Stimulated activated CD4-positive, alpha-beta T cell treated with anti-CD3 and anti-CD28 coated beads, Interleukin-15, amount 100 ng/mL, for 24 hours (primary cell): ENCODE measurements at places on chromosomes 1 and 21.

DNA sequence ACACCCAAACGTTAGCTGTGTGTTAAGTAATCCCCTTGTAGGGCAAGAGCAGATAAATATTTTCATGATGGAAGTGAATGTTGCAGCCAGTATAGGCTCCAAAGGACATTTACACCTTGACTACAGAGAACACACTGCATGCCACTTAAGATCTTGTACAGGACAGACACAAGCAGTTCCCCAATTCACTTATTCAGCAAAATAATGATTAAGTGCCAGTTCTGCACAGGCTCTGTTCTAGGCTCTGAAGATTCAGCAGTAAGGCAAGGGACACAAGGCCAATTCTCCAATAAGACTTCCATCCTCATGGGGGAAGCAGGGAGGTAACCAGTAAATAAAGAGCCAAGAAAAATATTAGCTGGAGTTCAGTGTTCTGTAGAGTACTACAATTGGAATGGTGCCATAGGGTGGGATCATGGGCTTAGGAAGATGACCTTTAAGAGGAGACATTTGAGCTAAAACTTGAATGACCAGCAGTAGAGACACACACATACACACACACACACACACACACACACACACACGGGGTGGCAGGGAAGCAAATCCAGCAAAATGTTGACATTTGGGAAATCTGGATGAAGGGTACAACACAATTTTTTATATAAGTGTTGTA, 199.9 kb upstream of the JUN start:
- no peak for DNase-seq

DNA sequence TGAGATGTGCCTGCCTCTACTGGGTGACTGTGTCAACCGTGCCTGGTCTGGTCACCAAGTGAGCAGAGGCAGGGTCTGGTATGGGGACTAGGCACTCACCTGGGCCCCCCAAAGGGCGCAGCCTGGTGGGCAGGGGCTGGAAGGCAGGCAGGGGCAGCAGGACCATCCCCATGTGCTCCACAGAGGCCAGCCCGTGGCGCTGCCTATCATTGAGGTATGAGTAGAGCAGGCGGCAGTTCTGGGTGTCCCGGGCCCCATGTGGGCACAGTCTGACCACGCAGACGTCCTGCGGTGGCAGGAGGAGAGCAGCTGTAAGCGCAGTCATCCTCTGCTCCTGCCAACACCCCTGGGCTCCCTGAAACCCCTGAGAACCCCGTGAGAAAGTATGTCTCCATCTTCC, 23.7 kb downstream of the SPOCD1 start:
- no peak for DNase-seq

GRCh38 chr1:176494436-176494835, 31.5 kb downstream of the PAPPA2 start:
- DNase-seq: no peak

DNA sequence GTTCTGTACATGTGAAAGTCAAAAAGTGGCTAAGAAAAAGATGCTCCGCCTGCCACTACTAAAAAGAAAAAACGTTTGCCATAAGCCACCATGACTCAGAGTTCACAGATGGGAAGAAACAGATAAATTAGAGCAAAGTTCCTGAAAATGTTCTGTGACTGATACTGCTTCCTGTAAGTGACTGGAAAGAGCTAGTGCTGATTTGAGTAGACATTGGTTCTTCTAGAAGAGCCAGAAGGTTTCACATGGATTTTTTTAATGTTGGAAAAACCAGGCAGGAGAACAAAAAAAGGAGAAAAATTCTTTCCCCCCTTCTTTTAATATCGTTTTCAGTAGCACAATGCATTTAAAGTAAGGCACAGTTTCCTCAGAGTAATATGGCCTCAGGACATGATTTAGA, 221.4 kb downstream of the HLX start:
- no peak for DNase-seq

GRCh38 chr21:32015461-32016139, 142.8 kb downstream of the HUNK start:
- DNase-seq: no peak

DNA sequence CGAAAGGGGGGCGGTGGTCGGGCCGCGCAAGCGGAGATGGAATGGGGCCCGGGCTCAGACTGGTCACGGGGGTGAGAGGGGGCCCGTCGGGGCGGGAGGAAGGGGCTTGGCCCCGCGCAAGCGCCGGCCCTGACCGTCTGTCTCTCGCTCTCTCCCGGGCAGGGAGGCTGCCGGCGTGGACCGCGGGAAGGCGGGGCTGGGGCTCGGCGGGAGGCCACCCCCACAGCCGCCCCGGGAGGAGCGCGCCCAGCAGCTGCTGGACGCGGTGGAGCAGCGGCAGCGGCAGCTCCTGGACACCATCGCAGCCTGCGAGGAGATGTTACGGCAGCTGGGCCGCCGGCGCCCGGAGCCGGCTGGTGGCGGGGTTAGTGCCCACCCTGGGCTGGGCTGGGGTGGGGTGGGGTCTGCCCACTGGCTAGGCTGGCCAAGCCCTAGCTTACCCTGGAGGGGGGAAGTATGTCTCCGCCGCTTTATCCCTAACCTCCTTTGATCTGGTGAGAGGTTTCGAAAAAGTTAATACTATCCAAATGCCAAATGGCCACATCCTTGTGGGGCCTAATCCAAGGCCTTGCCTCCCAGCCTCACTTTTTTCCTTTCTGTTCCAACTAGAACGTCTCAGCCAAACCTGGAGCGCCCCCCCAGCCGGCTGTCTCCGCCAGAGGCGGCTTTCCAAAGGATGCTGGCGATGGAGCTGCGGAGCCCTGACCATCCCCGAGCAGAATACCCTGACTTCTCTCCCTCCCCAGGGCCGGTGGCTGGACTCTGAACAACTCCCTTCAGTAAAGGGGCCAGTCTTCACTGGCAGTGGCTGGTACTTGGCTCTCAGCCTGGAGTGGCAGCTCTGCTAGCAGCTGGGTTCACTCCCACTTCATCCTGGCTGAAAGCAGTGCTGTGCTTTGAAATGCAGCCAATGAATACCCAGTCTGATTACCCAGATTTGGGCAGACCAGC, 636 bp upstream of the YRDC start:
- peak; percentile 66 for DNase-seq

DNA sequence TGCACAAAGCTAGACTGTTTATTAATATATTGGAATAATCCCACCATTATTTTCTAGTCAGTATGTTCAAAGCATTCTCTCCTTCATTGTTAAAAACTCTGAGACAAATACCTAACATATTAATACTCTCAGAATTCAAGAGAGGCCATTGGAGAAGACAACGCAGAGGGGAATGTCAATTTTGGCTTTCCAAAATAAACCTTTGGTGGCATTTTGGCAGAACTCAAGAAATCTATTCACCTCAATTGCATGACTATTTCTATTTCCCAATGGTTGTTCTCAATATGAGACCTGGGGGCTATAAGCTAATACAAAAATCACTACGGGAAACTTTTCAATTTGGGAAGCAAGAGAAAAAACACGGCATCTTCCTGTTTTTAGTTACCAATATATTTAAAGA, 58.5 kb downstream of the RUSC1 start:
- no peak for DNase-seq

- DNase-seq: no peak
Measured at GRCh38 chr1:230163205-230163604, 96.2 kb downstream of the GALNT2 start.

GRCh38 chr1:169914531-169914930, 20.8 kb upstream of the SCYL3 start:
- DNase-seq: no peak

DNA sequence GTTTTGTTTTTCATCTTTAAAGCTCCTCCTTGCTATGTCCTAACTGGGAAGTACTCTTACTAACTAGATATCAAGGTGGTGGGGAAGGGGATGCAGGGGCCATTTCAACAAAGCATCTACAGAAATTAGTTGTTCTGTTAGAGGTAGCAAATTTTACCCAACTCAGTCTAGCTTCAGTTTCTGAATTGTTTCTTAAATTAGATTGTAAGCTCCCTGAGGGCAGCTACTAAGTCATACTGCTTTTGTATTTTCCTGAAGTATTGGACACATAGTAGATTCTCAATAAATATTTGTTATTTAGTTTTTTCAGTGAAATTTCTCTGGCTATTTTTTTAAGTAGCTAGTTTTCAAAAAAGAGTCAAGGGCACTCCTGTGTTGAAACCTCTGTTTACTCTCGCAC, 1.8 kb downstream of the UBAP2L start:
- DNase-seq: no peak

- DNase-seq: no peak
Measured at GRCh38 chr1:108100148-108100547, 100.0 kb downstream of the SLC25A24 start.
